ENCODE measurements at places on chromosomes 6 and 20. TPM values are rescaled to one million over a fixed set of nuclear protein-coding genes. Genes with fewer than 3 reads are reported as not detected.

The SIGLEC1 gene
- 41.7 TPM for total RNA-seq

DNA sequence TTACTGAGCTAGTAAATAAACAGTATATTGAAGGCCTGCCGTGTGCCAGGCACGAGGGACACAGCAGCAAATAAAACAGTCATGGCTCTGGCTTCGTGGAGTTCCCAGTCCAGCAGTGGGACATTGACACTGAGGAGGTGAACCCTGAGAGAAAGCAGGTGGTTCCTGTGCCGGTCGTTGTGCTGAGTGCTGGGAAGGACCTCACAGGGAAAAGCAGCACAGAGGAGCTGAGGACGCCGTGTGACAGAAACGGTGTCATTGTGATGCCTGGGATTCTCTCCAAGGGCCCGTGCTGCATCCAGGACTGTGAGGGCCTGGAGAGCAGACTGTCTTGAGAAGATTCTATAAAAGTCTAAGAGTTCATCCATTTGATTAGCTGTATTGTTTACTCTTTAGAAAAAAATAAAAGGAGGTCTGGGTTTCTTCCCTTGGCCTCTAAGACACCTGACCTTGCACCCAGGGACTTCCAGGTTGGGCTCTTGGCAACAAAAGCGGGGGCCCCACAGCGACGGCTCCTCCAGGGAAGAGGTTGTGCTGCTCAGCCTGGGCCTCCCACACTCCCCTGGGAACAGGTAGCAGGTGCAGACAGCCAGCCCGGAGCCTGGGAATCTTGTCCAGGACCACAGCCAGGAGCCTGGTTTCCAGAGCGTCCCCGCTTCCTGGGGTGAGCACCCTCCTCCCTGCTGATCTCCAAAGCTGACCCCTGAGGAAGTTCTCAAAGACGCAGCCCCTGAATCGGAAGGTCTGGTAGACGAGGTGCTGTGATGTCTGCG, 251.2 kb upstream of the PMEPA1 start:
- no peaks in the 10 kb centered on the region for H3K4me1 ChIP-seq
- no peak for DNase-seq
- H3K36me3 ChIP-seq = no peaks in the 10 kb centered on the region
- no peak overlapping the region for H3K27ac ChIP-seq

DNA sequence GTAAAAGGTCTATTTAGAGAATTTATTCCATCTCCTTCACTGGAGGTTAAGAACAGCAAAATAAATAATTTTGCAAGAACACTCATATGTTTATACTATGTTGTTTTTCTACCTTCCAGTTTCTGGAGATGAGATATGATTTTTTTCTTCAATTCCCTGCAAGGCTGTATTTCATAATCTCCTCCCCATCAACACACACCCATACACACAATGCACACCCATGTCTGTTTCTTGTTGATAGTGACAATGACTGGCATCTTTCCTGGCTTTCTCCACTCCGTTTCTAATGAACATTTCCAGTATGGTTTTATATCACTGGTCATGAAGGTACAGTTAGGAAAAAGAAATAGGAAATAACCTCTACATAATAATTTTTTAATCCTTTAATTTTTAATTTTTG, 202.1 kb downstream of the ARHGAP18 start:
- no peak for DNase-seq
- H3K27ac ChIP-seq = no peak overlapping the region
- H3K4me1 ChIP-seq = no peaks in the 10 kb centered on the region
- no peaks in the 10 kb centered on the region for H3K27me3 ChIP-seq
- H3K36me3 ChIP-seq = no peaks in the 10 kb centered on the region

- no peak for DNase-seq
- no peaks in the 10 kb centered on the region for H3K36me3 ChIP-seq
- H3K4me3 ChIP-seq = no peak overlapping the region
Measured at GRCh38 chr6:86683132-86683908, 254.0 kb upstream of the HTR1E start.

Data from adrenal gland (tissue), 19 donors.